KBM-7 (cell line): ENCODE measurements at places on chromosomes 4 and X.

GRCh38 chr4:118845552-118846050 is 9.7 kb upstream of the SEC24D start:
- no peak for DNase-seq

GRCh38 chrX:41721590-41721989 is 2.4 kb upstream of the GPR82 start:
- no peak for DNase-seq

GRCh38 chr4:3424522-3425095 is 17.2 kb upstream of the HGFAC start:
- no peak for DNase-seq

GRCh38 chrX:153573984-153574383 is 25.0 kb downstream of the CCNQ start:
- DNase-seq = no peak

- DNase-seq = no peak
Observed at GRCh38 chrX:38515291-38515690, 46.1 kb upstream of the TSPAN7 start.

- DNase-seq = no peak
Observed at GRCh38 chr4:55255179-55255578, 90.9 kb upstream of the SRD5A3 start.

DNA sequence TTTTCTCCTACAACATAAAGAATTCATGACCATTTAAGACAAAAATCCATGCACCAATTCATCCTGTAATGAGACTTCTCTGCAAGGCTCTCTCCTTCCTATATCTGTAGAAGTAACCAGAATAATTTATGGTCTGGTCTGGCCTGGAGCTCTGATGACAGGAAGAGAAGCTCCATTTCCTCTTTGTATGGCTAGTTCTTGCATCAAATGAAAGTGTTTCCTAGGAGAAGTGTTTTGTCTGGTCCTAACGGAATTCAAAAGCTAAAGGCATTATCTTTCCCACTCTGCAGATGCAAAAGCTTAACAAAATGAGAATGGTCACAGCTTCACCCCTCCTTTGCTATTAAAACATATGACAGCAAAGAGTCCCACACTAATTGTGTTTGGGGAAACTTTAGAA is 55.1 kb downstream of the SPATA18 start:
- DNase-seq = no peak

- DNase-seq = no peak
Observed at GRCh38 chrX:151000861-151001331, 17.8 kb downstream of the HMGB3 start.

GRCh38 chr4:89119836-89120235 is 8.5 kb downstream of the TIGD2 start:
- no peak for DNase-seq

- no peak for DNase-seq
Observed at GRCh38 chrX:74536152-74536831, 78.1 kb downstream of the RLIM start.

GRCh38 chr4:55560096-55560495 is 13.4 kb upstream of the CLOCK start:
- DNase-seq = no peak

GRCh38 chr4:118846979-118847378 is 11.1 kb upstream of the SEC24D start:
- DNase-seq = no peak

DNA sequence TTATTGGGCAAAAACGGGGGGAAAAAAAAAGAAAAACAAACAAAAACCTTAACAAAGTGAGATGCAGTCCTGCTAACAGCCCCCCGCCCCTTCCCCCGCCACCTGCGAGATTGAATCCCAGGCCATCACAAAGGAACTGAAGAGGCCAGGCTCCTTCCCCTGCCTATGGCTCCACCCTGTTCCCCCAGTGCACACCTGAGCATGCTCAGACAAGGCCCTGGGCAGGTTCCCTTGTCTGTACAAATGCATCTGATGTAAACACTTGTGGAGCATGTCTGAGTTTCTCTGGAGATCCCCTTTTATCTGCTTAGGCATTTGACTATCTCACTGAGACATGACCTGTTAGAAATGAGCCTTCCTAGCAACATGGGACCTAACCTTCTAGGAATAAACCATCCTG is 983.7 kb upstream of the PABPC4L start:
- no peak for DNase-seq

GRCh38 chr4:60368986-60369385 is 831.1 kb upstream of the ADGRL3 start:
- no peak for DNase-seq

DNA sequence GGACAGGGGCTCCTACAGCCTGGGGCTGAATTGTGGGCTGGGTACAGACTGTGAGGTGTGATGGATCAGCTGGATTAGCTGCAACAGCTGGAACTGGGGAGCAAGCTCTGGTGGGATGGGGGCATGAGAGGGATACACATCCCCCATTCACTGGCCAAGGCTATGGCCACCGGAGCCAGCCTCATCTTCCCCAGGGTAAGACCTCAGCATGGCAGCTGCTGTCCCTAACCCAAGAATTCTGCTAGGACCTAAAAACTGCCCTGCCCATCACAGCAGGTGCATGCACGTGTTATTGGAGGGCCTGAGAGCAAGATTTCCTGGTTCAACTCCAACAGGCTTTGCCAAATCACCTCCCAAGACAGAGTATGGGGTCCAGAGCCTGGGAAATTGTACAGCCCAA is 258.6 kb upstream of the AGTR2 start:
- DNase-seq = no peak
